ENCODE measurements at places on chromosomes 7 and 10. TPM values are rescaled to one million over a fixed set of nuclear protein-coding genes. Genes with fewer than 3 reads are reported as not detected.

The DPYSL4 gene
- total RNA-seq = 0.82 TPM

- DNase-seq = no peak
Measured at GRCh38 chr10:122854648-122855047, 9.0 kb upstream of the CUZD1 start.

GRCh38 chr10:91683975-91684374 is 51.1 kb upstream of the PPP1R3C start:
- DNase-seq = no peak

GRCh38 chr10:14423111-14423744 is 92.5 kb upstream of the FRMD4A start:
- DNase-seq = no peak

The CASP7 gene
- total RNA-seq = 13.4 TPM

- no peak for DNase-seq
Measured at GRCh38 chr10:58431903-58432302, 46.7 kb downstream of the TFAM start.

The ASB4 gene
- total RNA-seq = not detected

The SLC26A3 gene
- total RNA-seq = 6.4 TPM

DNA sequence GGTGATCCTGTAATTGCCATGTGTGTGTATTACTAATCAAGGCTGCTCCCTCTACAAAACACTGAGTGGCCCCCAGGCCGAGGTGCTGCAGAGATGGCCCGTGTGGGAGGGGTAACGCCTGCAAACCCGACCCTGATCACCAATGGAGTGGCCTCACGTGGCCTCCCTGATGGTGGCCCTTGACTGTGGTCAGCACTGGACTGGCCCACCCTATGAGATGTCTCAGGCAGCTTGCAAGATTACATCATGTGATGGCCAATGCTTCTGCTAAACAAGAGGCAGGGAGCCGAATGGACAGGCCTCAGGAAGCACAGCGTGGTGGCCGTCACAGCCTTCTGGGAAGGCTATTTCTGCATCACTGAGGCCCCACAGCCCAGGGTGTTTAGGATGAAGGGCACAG is 186.4 kb downstream of the MGMT start:
- DNase-seq = no peak

GRCh38 chr7:22001345-22002004 is 55.8 kb upstream of the CDCA7L start:
- DNase-seq = no peak

The CRHR2 gene
- not detected for total RNA-seq

The PCDH15 gene
- total RNA-seq = 0.16 TPM

DNA sequence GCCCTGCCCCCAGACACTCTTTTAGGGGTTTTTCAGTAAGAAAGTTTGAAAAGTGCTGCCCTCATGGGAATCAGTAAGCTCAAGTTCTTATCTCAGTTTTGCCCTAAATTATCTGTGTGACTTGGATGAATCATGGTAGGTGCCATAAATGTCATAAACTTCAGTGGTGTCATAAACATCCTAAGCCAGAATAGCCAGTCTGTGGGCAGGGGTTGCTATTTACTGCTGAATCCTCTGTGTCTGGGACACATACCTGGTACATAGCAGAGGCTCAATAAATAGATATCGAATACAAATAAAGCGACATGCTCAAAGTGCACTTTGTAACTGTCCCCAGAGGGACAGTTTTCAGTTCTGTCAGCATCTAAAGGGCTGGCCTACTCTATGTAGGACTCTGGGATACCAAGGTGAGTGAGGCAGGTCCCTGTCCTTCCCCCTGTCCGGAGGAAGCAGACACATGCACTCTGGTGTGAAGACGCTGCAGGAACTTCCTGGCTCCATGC is 502.1 kb downstream of the RPS24 start:
- no peak for DNase-seq

The CPN1 gene
- not detected for total RNA-seq

GRCh38 chr7:155204744-155205367 is 92.8 kb upstream of the INSIG1 start:
- DNase-seq = peak; percentile 64

The ITPRID1 gene
- total RNA-seq = not detected

DNA sequence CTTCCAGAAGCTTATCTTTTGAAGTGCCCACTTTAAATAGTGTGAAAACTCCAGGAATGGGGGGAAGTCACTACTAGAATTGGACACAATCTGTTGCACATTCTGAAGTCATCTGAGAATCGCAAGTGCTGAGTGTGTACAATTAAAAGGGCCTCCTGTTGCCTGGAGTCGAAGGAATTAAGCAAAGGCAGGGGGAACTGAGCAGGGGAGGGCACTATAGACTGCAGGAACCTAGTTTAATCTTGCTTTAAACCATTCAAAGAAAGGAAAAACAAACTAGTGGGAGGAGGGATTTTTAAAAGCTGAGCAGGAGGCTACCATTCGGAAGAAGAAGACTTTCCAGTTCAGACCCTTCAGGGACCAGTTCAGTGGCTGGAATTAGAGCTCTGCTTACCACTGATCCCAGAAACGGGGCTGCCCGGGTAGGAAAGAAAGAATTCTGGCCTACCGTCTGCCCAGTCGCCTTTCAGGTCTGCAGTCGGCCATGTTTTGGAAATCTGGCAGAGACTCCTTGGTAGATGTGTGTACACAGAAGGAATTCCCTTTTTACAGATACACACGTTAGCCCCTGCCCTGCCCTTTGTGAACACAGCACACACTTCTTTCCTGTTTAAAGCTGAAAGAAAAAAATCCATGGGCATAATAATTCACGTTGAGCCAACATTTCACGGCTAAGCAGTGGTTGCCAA is 610.6 kb upstream of the FOXK1 start:
- DNase-seq = no peak

DNA sequence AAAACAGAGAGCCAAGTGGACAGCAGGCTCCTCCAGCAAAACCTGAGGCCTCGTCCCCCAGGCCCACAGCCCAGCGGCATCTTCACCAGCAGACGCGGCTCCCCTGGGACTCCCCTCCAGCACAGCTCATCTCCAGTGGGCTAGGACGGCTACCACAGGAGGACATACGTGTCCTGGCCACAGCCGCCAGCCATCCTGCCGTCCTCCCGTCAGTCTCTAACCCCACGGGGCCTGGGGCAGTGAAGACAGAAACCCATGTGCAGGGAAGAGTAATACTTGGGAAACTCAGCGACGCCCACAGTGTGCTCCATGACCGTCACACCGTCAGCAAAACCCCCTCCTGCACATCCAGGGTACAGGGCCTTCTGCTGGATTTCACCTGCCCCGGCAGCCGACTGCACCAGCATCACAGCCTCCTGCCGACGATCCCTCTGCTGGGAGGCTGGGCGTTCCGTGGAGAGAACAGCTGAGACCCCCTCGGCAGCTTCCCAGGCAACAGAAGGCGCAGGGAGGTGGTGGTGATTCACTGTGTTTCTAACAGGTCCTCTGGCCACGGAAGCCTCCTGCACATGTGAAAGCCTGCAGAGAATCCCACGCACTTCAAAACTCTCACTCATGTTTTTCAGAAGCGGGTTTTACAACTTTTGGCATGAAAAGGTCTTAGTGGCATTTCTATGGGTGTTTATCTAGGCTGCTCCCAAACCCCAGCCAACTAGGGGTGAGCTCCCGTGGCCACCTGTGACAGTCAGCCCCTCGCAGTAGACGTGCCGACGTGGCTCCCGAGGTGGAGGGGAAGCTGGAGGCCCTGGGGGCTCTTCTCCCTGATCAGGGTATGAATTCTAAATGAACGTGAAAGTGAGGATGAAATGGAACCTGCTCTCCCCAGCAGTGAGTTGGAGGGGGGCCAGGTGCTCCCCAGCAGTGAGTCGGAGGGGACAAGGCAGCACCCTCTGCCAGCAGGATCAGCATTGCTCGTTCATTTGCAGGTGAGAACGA is 513.5 kb downstream of the PTPRN2 start:
- DNase-seq = peak; percentile 53

The ADCY1 gene
- total RNA-seq = 0.55 TPM

DNA sequence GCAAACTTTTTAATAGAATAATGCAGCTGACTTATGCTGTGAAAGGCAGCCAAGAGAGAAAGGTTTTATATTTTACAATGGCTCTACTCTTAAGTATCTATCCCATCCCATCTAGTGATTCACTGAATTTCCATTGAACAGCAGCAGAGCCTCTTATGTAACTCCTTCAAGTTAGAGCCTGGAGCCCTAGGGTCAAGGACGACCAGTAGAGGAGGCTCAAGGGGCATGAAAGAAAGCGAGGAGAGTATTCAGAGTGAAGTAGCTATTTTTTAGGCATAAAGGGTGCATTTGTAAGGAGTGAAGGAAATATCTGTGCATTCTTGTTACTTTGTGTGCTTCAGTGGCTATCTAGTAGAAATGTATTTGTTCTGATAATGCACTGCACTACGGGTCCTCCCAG is 180.2 kb upstream of the TPK1 start:
- no peak for DNase-seq

DNA sequence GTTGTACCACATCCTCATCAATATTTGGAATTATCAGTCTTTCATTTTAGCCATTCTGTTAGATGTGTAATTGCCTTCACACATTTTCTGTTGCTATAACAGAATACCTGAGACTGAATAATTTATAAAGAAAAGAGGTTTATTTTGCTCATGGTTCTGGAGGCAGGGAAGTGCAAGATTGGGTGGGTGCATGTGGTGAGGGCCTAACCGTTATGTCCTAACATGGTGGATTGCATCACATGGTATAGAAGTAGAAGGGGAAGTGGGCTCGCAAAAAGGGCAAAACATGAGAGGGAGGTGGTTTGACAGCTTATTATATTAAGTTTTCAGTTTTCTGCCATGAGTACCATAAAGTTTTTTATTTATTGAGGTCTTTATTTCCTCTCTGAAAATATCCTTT is 452.0 kb downstream of the ARL4A start:
- no peak for DNase-seq

DNA sequence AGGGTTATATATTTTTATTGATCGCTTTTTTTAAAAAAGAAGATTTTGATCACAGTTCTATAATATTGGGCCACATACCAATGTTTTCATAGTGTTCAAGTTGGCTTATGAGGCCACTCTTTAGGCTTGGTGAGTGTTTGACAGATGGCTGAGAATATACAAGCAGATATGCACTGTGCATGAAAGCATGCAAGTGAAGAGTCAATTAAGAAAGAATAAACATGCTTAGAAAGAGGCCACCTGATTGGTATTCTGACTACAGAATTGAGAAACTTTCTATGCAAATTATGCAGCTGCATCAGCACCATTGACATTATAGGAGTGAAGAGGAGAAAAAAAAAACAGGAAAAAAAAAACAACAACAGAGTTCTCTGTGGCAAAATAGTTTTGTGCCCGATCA is 39.9 kb downstream of the CABCOCO1 start:
- no peak for DNase-seq

DNA sequence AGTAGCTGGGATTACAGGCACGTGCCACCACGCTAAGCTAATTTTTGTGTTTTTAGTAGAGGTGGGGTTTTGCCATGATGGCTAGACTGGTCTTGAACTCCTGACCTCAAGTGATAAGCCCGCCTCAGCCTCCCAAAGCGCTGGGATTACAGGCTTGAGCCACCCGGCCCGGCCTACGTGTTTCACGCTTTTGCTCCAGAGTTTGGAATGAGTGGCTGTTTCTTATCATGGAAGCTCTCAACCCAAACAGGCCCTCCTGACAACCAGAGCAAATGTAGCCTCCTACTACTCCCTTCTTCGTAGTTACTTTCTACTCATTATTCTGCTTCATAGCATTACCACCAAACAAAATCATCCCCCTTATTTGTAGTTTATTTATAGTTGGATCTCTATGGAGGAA is 26.8 kb upstream of the CASD1 start:
- no peak for DNase-seq

GRCh38 chr7:4111166-4111565 is 570.9 kb upstream of the FOXK1 start:
- no peak for DNase-seq

GRCh38 chr10:128645486-128645885 is 519.3 kb upstream of the MKI67 start:
- DNase-seq = no peak

The OPN4 gene
- total RNA-seq = not detected

- no peak for DNase-seq
Measured at GRCh38 chr7:106901828-106902441, 36.9 kb downstream of the PIK3CG start.

GRCh38 chr10:14772399-14772798 is 2.3 kb downstream of the FAM107B start:
- DNase-seq = no peak

DNA sequence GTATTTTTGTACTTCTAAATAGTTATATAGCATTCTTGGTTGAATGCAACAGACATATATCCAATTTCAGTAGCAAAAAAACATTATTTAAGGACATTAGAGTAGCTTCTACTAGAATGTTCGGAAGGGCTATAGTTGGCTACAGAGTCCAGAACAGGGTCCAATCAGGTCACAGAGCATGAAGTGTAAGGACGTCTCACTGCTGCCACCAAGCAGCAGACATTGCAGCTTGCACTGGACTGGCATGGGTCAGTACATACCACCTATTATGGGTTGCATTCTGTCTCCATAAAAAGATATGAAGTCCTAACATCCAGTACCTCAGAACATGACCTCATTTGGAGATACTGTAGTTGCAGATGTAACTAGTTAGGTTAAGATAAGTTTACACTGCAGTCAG is 87.3 kb downstream of the LHFPL3 start:
- DNase-seq = no peak

DNA sequence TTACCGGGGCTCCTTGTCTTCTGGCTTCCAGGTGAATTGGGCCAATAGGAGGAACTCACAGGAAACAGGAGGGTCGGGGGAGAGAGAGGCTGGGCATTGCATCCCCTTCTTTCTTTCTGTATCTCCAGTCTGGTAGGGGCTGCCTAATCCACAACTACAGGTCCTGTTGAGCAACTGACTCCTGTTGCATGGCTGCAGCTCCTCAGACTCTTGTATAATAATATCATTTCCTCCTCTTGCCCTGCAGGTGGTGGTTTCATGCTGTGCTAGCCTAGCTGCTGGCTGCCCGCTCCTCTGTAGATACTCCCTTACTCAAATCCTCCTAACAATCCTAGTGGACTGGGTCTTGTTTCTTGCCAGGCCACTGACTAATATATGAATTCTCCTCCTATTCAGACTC is 276.5 kb upstream of the SMIM30 start:
- no peak for DNase-seq

The TMEM270 gene
- not detected for total RNA-seq

DNA sequence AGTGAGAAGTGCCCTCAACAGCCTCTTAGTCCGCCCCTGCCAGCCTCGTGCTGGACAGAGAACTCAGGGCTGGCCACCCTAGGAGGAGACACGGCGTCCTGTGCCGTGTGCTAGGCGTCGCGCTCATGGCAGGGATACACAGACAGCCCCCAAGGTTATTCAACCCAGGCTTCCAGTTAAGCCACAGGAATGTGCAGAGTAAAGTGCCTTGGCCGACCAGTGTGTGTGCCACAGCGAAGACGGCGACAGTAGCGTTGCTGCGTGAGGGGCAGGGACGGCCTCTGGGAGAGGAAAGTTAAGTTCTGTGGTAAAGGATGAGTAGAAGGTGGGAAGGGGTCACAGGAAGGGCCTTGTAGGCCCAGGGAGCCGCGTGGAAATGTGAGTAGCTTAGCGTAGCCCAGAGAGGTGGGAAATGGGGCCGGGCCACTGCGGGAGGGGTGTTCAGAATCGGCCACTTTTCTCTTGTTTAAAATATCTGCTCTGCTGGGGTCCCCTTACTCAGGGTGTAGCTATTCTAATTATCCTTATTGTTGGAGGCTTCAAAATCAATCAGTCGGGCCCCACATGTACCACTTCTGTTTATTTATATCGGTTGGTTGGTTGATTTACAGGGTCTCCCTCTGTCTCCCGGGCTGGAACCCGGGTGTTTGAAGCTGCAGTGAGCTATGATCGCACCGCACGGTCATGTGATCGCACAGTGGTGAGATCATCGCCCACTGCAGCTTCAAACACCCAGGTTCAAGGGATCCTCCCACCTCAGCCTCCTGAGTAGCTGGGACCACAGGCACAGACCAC is 24.5 kb downstream of the TMEM120A start:
- DNase-seq = no peak
